ENCODE measurements at places on chromosomes 2 and 18. TPM values are rescaled to one million over a fixed set of nuclear protein-coding genes. Genes with fewer than 3 reads are reported as not detected.
A peak's percentile ranks its signal among the peaks of the same experiment; 100 is the strongest.

Gene IL1A
- total RNA-seq = not detected

GRCh38 chr2:81645745-81646301 is 1341.3 kb upstream of the LRRTM1 start:
- no peaks in the 10 kb centered on the region for H3K36me3 ChIP-seq
- DNase-seq = no peak
- H3K4me1 ChIP-seq = no peaks in the 10 kb centered on the region
- no peaks in the 10 kb centered on the region for H3K27me3 ChIP-seq
- H3K27ac ChIP-seq = no peak overlapping the region

Gene NUP35
- 7.6 TPM for total RNA-seq

DNA sequence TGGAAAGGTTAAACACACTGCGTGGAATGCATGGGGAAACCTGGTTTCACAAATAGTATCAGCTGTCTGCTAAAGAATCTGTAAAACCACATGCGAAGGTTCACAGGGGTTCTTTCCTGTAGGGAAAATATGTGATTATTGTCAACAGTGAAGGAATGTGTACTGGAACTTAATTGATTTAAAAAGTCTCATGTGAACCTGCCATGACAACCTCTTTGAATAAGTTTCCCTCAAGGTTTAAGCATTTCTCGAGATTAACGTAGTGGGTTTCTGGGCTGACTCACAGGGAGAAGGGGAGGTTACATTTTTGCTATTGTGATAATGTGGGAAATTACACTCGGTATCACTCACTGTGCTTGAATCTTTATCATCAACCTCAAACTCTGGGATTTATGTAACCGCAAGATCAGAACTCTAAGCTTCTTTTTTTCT is 28.2 kb upstream of the IL1R1 start:
- H3K36me3 ChIP-seq = no peaks in the 10 kb centered on the region
- DNase-seq = no peak
- no peak overlapping the region for H3K4me3 ChIP-seq
- H3K27me3 ChIP-seq = no peaks in the 10 kb centered on the region
- peaks cover 12% of the 10 kb centered on the region for H3K4me1 ChIP-seq
- no peak overlapping the region for H3K27ac ChIP-seq

- H3K36me3 ChIP-seq = no peaks in the 10 kb centered on the region
- H3K27me3 ChIP-seq = no peaks in the 10 kb centered on the region
- no peak overlapping the region for H3K27ac ChIP-seq
- peaks cover 40% of the 10 kb centered on the region for H3K4me1 ChIP-seq
- no peak overlapping the region for H3K4me3 ChIP-seq
Observed at GRCh38 chr2:62460175-62460574, 45.8 kb downstream of the TMEM17 start.

Gene SERPINB3
- not detected for total RNA-seq

- H3K27me3 ChIP-seq = no peaks in the 10 kb centered on the region
- no peak overlapping the region for H3K4me3 ChIP-seq
- DNase-seq = no peak
- H3K27ac ChIP-seq = no peak overlapping the region
Observed at GRCh38 chr2:6750411-6751158, 115.1 kb downstream of the CMPK2 start.

DNA sequence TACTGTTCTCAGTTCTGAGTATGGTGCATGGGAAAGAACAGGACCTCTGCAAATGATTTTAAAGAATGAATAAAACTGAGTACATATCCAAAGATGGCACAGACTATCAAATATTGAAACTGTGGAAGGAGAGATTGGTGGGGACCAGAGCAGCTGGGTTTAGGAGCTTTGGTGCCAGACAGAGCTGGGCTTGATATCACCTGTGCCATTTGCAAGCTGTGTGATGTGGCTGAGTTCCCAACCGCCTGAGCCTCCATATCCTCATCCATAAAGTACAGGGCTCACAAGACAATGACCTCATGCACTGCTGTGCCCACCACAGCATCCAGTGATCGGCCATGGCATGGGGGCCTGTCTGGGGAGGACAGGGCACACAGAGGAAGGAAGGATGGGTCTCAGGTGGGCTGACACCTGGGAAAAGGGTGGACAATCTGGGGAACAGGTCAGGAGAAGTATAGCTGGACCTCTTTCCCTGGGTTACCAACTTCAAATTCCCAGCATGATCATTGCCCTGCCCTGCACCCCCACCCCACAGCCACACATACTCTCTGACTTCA is 83.9 kb upstream of the RAB6C start:
- H3K4me1 ChIP-seq = no peaks in the 10 kb centered on the region
- DNase-seq = peak; percentile 77
- no peak overlapping the region for H3K4me3 ChIP-seq
- no peaks in the 10 kb centered on the region for H3K36me3 ChIP-seq

GRCh38 chr18:515838-516237 is 15.3 kb upstream of the COLEC12 start:
- H3K27me3 ChIP-seq = no peaks in the 10 kb centered on the region
- no peak overlapping the region for H3K27ac ChIP-seq
- no peaks in the 10 kb centered on the region for H3K36me3 ChIP-seq
- H3K4me3 ChIP-seq = no peak overlapping the region
- H3K4me1 ChIP-seq = peaks cover 15% of the 10 kb centered on the region

DNA sequence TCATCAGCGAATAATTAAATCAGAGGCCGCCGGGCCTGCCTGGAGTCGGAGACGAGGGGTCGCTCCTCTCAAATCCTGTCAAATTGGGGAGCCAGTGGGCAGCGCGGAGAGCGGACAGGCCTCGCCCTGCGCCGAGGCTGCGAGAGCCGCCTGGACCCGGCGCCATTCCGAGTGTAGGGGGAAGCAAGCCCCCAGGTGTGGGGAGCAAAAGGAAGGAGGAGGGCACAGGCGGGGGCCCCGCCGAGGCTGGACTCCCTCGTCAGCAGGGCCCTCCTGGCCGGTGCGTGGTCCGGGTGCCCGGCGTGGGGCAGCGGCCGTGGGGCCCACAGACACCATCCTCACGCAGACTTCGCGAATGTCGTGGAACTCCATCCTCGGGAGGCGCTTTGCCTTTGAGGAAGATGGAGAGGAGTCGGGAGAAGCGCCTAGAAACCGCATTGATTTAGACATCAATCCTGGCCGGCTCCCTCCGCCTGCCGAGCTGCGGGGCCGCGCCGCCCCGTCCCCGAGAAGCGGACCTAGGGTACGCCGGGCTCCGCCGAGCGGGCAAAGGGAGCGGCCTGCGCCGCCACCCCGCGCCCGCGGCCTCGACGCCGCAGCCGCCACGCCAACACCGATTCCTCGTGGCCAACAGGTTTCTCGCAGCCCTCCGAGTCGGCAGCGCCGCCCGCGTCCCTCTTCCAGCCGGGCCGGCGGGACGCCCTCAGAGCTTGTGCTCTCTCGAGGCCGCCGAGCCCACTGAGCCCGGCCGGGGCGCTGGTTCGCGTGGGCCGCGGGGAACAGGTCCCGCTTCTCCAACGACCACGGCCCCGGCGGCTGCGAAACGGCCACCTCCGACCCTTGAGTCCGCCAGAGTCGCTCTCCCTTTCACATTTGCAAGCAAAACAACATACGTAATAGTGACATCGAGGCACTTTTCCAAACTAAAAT is 6.7 kb upstream of the ONECUT2 start:
- H3K27me3 ChIP-seq = peaks cover 64% of the 10 kb centered on the region
- no peak for DNase-seq
- H3K36me3 ChIP-seq = no peaks in the 10 kb centered on the region
- H3K4me1 ChIP-seq = peaks cover 25% of the 10 kb centered on the region
- H3K27ac ChIP-seq = no peak overlapping the region

DNA sequence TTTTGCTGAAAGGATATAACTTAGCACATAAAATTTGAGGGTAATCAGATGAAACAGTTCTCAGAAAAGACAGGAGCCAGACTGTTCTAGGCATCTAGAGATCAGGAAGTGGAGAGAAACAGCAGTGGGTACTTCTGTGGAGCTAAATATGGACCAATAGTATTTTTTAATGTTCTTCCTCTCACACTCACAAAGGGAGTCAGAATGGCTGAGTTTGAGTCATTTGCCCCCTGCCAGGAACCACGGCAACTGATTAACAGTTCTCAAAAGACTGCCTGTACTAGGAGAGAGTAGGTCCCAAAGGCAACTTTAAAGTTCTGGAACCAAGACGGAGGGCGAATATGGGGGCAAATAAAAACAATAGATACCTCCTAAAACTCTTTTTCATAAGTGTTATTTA is 107.5 kb downstream of the GULP1 start:
- H3K4me3 ChIP-seq = no peak overlapping the region
- H3K36me3 ChIP-seq = no peaks in the 10 kb centered on the region
- peaks cover 6% of the 10 kb centered on the region for H3K4me1 ChIP-seq
- no peak for DNase-seq

GRCh38 chr2:179614121-179614520 is 247.3 kb downstream of the ZNF385B start:
- no peak for DNase-seq
- no peaks in the 10 kb centered on the region for H3K36me3 ChIP-seq
- no peak overlapping the region for H3K27ac ChIP-seq

DNA sequence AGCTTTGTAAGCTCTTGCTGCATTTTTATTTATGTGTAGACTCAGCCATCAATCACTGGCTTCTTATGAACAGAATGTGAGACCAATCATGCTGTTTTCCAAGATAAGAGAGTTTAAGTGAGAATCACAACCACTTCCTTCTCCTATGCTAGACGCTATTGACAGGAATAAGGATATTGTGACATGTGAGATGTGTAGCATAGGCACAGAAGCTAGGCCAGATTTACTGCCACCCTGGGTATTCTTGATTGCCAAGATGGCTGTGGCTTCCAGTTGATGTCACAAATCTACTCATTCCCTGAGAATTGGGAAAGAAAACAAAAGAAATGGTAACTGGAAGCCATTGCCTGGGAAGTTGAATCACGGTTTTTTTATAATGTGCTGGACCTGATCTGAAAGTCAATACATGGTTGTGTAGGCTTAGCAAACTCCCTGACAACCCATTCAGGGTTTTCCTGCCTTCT is 49.9 kb downstream of the RAB27B start:
- H3K27ac ChIP-seq = no peak overlapping the region
- H3K4me3 ChIP-seq = no peak overlapping the region
- DNase-seq = no peak
- no peaks in the 10 kb centered on the region for H3K4me1 ChIP-seq
- no peaks in the 10 kb centered on the region for H3K27me3 ChIP-seq
- no peaks in the 10 kb centered on the region for H3K36me3 ChIP-seq

GRCh38 chr2:182606728-182607681 is 109.1 kb upstream of the DNAJC10 start:
- DNase-seq = no peak
- H3K36me3 ChIP-seq = no peaks in the 10 kb centered on the region
- no peaks in the 10 kb centered on the region for H3K4me1 ChIP-seq
- H3K4me3 ChIP-seq = no peak overlapping the region

Gene OSR1
- total RNA-seq = 50.3 TPM

DNA sequence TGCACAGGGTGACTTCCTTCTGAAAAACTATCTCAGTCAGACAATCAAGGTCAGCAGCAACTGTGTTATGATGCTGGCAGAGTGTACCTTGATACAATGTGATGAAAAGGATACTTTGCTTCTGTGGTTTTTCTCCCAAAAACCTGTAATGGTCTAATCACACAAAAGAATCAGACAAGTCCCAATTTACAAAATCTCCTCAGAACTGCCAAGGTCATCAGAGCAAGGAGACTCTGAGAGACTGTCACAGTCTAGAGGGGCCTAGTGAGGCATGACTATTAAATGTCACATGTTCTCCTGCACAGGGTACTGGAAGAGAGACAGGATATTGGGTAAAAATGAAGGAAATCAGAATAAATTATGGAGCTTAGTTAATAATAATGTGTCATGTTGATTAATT is 185.4 kb downstream of the ST6GAL2 start:
- no peak overlapping the region for H3K27ac ChIP-seq
- no peaks in the 10 kb centered on the region for H3K4me1 ChIP-seq
- no peak overlapping the region for H3K4me3 ChIP-seq
- H3K36me3 ChIP-seq = no peaks in the 10 kb centered on the region

GRCh38 chr2:69946351-69947324 is 14.8 kb downstream of the ASPRV1 start:
- peaks cover 5% of the 10 kb centered on the region for H3K4me1 ChIP-seq
- no peaks in the 10 kb centered on the region for H3K27me3 ChIP-seq
- no peak overlapping the region for H3K27ac ChIP-seq
- DNase-seq = no peak
- no peak overlapping the region for H3K4me3 ChIP-seq

DNA sequence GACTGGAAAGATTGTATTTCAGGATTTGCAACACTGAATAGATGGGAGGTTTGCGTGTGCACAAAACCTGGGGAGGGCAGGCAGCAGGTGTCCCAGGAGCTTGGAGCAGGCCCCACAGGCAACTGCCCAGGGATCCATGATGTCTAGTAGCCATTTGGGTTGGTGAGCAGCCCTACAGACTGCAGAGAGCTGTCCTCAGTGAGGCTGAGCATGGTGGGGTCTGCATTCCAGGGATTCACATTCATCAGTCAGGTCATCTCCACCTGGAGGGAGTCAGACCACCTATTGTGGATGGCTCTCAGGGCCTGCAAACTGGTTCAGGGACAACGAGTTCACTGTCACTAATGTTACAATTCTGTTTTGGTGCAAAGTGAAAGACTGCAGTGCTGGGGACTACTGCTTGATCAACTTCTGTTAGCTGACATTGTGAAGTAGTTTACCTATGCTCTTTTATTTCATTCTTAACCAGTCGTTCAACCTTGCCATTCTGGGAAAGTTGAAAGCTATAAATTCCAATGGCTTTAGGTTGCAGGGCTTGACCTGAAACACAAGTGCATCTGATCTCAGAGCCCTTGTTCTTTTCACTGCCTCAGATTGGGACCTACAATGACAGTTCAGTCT is 222.6 kb downstream of the ZNF407 start:
- H3K4me3 ChIP-seq = no peak overlapping the region
- no peaks in the 10 kb centered on the region for H3K36me3 ChIP-seq
- no peak for DNase-seq

DNA sequence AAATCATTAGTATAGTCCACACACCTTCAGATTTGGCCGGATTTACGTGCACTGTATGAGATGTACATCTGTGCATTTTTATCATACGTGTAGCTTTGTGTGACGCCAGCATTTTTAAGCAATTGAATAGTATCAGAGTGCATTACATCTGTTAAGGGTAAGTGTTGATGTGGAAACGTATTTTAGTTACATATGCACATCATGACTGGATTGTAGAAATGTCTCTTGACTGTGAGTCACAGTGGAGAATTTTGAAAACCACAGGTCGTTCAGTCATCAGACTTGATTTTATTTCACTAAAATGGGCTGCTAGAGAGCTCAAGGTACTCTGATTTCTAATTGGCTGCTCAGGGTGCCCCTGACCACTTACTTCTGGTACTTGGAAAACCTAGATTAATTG is 5.4 kb upstream of the GPBAR1 start:
- H3K27ac ChIP-seq = no peak overlapping the region
- H3K4me1 ChIP-seq = peaks cover 31% of the 10 kb centered on the region
- no peaks in the 10 kb centered on the region for H3K27me3 ChIP-seq
- no peak for DNase-seq

Gene HOXD13
- total RNA-seq = not detected

- DNase-seq = no peak
- H3K4me3 ChIP-seq = no peak overlapping the region
- H3K27ac ChIP-seq = no peak overlapping the region
Observed at GRCh38 chr2:8607606-8608005, 74.2 kb upstream of the ID2 start.

DNA sequence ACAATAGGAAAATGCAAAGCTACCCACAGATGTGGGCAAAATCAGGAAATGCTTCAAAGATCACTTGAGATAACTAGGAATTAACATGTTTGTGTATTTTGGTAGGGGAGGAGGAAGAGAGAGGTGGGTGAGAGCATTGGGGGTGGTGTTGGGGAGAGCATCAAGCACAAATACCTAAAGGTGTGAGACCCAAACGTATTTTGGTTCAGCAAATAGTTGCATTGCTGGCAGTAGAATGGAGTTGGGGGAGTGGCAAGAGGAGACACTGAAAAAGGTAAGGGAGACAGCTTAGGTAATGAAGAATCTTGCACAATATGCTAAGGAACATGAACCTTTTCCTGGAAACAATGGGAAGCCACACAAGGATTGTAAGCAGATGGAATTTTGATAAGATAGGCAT is 1.5 kb upstream of the PELI1 start:
- no peaks in the 10 kb centered on the region for H3K27me3 ChIP-seq
- H3K4me1 ChIP-seq = peaks cover 24% of the 10 kb centered on the region
- no peak overlapping the region for H3K4me3 ChIP-seq
- no peak overlapping the region for H3K27ac ChIP-seq

Measured in esophagus muscularis mucosa (tissue), 4 donors.